Lung (tissue), 17 donors: ENCODE measurements at places on chromosomes 12 and 14.

DNA sequence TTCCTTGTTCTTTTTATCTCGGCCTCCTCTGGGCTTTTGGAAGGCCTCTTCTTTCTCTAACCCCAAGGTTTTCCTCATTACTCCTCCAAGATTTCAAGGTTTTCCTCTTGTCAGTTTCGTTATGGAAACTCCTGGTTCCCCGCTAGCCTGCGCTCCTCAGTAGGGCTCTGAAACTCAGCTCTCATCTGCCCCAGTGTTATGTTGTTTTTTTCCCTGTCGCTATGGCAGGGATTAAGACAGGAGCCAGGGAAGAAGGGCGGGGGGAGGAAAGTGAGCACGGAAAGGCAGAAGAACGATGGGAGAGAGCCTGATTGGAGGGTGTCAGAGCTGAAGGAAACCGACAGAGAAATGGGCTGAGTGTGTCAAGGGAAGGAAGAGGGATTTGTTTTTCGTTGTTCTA, 26.5 kb upstream of the JDP2 start:
- peak; percentile 59 for DNase-seq

- peak; percentile 24 for DNase-seq
Observed at GRCh38 chr12:63862187-63862968, 17.9 kb downstream of the SRGAP1 start.

GRCh38 chr14:104554608-104555429, 24.7 kb upstream of the C14orf180 start:
- DNase-seq: peak; percentile 93

- DNase-seq: peak; percentile 85
Observed at GRCh38 chr14:76941544-76941943, 87.0 kb downstream of the IRF2BPL start.

GRCh38 chr12:81610955-81611889, 147.9 kb downstream of the PPFIA2 start:
- no peak for DNase-seq

DNA sequence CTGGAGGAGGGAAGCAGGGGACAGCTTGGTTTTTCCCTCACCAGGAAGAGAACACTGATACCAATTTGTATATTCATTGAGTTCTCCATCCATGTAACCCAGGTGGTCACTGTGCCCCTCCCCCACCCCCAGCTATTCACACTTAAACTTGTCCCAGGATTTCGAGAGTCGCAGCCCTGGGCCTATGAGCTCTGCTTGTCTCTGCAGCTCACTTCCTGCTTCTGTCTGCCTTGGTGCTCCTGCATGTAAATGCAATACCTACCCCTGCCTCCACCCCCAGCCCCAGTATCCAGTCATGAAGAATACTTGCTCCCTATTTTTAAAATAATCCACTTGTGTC, 452.2 kb downstream of the BCL11B start:
- peak; percentile 1 for DNase-seq

DNA sequence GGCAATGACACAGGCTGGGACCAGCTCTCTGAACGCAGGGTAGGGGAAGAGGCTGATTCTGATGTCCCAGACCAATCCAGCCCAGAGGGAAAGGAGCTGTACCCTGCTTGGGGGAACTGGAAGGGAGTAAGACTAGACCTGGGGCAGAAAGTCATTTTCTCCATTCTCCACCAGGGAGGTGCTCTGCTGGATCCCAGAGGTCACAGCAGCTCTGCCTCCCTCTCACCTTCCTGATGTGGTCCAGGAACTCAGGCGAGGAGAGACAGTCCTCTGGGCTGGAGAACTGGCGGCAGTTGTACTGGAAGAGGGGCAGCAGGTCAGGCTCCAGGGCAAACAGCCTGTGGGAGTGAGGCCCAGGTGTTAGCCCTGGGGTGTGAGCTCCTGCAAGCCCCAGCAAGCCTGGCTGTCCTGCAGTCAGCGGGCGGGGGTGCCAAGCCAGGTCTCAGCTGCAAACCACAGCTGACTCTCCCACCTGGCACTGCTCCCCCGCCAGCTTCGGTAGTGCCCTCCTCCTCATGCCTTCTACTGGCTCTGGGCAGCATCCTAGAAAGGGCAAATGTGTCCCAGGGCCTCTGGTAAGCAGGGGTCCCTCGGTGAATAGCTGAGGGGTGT, 1.9 kb downstream of the NGB start:
- no peak for DNase-seq

- DNase-seq: peak; percentile 39
Observed at GRCh38 chr14:23569443-23570151, 2.0 kb upstream of the AP1G2 start.

DNA sequence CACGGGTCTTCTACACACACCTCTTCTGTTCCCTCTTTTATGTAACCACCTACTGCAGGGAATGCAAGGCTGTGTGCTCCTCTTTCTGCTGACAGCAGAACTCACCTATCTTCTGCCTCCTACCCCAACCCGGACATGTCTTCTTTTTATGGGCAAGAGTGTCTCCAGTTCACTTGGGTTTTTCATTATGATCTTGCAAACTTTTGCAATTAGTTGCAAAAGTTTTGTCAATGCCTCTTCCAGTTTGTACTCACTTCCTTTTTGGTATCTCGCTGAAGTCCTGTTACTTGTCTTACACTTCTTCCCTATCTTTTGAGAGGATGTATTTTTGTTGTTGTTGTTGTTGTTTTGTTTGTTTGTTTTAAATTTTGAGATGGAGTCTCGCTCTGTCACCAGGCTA, 50.6 kb downstream of the DRAM1 start:
- no peak for DNase-seq

DNA sequence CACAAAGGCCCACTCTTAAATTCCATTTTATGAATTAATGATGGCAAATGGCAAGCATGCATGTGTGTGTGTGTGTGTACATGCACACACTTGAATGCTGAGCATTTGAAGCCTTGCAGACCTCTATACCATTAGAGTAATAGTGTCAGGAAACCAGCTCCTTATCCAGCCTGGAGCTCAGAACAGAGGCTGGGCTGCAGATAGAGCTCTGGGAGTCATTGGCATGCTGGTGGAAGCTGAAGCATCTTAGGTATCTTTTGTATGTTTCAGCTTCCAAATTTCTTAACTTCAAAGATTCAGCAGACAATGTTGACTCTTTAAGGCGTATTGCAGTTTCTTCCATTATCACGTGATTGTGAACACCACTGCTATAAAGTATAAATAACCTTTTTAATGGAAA, 192.9 kb upstream of the ARHGAP5 start:
- no peak for DNase-seq

DNA sequence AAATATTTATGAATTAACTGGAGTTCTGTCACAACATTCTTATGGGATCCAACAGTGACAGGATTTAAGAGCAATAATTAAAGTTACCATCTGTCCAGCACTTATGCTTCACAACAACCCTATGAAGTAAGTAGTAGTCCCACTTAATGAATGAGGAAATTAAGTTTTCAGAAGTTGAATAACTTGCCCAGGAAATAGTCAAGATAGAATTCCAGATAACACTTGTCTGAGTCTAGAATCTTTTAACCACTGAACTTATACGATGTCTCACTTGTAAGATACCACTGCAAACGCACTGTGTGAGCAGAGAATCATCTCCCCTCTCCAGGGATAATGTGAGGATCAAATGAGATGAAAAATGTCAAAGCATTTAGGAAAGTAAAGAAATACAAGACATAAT, 3.3 kb upstream of the TTC9 start:
- DNase-seq: no peak

DNA sequence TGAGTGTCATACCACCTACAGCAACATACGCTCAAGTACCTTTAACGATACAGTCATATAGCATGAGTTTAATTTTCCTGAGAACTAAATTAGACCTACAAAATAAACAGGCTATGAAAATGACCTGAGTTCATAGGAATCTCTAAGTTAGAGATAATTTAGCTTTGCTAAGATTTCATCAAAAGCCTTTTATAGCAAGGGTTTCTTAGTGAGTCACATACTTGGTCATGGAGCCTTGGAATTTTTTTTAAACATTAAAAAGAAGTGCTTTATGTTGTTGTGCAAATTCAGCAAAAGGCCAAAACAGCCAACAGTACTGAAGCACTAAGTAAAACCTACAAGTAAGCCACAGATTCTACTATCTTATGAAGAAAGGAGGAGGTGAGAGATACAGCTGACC, 93.6 kb upstream of the FERMT2 start:
- DNase-seq: no peak

- DNase-seq: no peak
Observed at GRCh38 chr14:60348211-60348610, 99.2 kb downstream of the PPM1A start.

DNA sequence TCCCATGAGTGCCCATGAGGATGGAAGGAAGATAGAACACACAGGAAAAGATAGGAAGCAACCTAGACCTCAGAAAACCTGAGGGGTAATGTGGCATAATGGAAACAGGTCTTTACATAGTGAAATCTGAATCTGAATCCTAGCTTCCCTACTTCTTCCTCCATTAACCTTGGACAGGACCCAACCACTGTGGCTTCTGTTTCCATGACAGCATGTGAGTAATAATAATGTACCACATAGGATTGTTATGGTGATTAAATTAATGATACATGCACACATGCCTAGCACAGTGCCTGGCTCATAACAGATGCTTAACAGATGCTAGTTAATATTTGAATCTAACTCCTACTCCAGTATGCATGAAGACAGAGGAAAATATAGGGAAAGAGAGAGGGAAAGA, 11.2 kb downstream of the TTC9 start:
- no peak for DNase-seq

DNA sequence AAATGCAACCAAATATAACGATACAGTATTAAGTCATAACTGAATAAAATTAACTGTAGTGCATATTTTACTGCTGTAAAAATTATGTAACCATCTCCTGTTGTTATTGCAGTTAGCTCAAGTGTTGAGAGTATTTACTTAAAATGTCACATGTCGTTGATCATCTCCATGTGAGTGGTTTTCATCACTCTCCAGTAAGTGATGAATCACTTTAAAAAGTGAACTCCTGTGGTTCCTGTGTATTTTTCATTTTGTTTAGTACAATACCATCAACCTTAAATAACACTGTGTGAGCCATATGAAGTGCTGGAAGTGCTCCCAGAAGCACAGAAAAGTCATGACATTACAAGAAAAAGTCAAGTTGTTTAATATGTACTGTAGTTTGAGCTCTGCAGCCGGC, 104.7 kb upstream of the SLCO1B1 start:
- peak; percentile 15 for DNase-seq

- DNase-seq: peak; percentile 61
Observed at GRCh38 chr14:56474419-56475022, 105.1 kb upstream of the TMEM260 start.

- DNase-seq: peak; percentile 74
Observed at GRCh38 chr12:130632642-130633041, 83.5 kb downstream of the RIMBP2 start.

DNA sequence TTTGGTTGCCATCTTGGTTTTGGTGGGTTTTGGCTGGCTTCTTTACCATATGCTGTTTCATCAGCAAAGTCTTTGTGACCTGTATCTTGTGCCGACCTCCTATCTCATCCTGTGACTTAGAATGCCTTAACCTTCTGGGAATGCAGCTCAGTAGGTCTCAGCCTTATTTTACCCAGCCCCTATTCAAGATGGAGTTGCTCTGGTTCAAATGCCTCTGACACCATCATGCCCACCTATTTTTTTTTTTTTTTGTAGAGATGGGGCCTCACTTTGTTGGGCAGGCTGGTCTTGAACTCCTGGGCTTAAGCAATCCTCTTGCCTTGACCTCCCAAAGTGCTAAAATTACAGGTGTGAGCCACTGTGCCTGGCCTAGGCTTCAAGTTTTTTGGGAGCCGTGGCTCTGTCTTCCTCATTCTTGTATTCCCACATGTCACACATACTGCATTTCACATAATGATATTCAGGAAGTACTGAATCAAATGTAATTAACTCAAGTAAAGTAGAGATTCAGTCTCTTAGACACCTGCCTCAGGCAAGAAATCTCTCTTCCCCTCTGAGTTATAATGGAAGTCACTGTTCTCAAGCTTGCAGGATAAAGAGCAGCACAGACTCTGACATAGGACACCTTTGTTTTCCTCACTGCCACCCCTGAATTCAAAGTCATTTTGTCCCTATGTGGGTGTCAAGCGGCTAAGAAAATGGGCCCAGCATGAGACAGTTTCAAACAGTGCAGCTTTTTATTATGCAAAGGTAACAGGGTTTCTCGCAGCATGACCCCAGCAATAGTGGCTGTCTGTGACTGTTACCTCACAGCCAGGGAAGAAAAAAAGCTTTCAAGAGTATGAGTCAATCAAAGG, 159.0 kb downstream of the PTPN11 start:
- no peak for DNase-seq

GRCh38 chr12:132907216-132907615, 19.8 kb upstream of the CHFR start:
- no peak for DNase-seq

DNA sequence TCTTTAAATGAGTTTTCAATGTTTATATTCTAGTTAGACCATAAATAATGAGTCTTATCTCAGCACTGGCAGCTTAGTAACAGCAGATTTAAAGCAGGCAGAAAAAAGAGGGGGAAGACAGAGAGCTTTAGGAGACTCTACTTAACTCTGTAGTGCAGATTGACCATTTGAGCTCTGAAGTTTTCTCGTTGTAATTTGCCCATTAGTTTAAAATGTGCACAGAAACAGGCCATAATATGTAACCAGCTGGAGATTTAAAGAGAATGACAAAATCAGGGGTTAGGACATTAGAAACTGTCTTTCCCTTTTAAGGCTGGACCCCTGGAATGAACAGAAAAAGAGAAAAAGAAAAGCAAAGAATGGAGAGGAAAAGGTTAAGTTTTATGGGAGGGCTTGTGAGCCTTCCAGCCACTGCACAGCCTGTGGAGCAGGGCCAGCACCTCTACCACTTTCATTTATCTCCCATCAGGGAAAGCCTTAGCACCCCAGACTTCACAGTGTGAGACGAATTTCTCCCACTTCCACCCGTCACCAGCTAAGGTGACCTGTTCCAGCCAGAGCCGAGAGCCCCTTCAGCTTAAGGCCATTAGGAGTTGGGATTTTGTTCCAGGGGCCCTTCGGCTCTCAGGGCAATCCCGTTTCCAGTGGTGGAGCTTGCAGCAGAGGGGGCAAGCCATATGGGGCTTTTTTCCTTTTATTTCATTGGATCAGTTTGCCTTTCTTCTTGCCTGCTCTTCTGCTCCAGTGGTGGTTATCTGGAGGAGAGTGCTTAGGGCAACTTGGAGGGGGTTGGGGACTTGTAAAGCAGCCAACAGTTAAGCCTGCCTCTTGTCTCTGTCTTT, 8.0 kb downstream of the IL22 start:
- DNase-seq: peak; percentile 90

DNA sequence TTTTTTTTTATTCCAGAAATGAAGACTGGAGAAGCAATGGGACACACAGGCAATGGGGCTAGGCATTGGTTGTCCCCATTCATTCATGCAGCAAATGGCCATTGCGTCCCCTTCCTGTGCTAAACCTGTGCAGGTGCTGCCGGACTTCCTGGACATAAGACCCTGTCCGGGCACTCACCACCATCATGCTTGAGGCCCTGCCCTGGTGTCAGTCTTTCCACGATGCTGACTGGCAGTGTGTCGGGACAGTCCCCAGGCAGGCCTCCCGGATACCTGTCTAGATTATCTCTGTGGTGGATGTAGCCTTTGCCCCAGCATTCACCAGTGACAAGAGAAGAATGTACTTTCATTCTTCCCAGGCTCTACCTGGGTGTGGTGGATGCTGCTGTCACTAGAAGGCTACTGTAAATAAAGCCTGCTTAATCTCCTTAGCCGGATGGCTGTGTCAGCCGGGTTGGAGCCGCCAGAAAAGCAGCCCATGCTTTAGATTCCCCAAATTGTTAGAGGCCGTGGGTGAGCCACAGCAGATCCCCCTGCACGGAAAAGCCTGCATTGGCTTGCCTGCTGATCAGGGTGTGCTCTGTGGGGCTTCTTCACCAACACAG, 94.5 kb upstream of the PARP11 start:
- DNase-seq: no peak

GRCh38 chr12:76595056-76595455, 35.5 kb upstream of the OSBPL8 start:
- DNase-seq: no peak
